CD4-positive, alpha-beta T cell treated with Interleukin-4 for 1 hour (primary cell): ENCODE measurements at places on chromosomes 16 and 17.

- no peak for DNase-seq
These were observed 54.1 kb downstream of the VAC14 start for GRCh38 chr16:70746708-70747424.

DNA sequence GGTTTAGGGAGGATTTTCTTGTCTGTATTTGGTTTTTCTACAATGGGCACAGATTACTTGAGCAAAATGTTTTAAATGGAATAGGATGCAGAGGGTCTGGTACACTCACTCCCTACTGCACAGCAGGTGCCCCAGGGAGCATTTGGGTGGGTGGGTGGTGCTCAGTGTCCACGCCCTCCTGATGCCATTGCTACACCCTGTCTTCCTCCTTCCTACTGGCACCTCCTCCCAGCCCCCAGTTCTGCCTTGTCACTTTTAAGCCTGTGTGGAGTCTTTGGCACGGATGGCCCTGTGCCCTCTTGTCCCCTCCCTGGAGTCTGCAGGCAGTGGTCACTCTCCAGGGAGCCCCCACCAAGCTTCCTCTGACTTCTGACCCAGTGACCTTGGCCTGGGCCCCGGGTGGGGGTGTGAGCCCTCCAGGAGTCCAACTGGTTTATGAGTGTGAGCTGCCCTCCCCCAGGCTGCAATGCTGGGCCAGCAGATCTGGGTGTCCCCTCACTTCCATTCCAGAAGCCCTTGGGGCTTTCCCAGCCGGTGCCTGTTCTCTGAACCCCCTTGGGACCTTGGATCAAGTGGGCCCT, 15.5 kb downstream of the LLGL2 start:
- no peak for DNase-seq

GRCh38 chr17:51155416-51155815, 2.1 kb downstream of the NME1 start:
- DNase-seq: no peak

DNA sequence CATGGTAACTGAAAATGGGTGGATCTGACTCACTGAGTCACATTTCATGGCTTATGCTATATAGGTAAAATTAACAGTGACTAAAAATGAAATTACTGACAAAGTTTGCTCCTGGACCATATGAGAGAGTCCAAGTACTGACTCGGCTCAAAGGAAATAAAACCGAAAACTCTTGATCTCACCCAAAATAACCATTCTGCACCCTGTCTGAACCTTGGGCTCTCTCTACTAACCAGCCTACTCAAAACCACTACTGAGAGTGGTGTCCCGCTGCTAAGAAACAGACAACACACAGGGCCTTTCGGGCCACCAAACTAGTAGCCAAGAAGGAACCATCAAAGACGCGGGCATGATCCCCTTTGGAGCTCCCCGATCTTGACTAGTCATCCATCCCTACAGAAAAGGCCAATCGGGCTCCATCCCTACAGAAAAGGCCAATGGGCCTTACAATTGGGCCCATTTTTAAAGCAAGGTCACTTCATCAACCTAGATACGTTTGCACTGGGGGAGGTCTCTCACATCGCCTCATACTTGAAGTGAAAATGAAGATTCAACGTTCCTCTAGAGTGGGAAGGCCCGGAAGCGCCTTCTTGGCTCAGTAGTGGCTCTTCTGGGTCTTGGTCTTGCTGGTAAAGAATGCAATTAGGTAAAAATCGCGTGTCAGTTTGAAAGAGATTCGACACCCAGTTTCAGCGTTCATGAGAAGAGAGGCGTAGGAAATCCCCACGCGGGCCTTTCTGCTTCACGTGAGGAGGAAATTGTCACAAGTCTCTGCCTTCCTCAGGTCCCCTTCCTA, 720 bp upstream of the ZPBP2 start:
- DNase-seq: peak; percentile 75

DNA sequence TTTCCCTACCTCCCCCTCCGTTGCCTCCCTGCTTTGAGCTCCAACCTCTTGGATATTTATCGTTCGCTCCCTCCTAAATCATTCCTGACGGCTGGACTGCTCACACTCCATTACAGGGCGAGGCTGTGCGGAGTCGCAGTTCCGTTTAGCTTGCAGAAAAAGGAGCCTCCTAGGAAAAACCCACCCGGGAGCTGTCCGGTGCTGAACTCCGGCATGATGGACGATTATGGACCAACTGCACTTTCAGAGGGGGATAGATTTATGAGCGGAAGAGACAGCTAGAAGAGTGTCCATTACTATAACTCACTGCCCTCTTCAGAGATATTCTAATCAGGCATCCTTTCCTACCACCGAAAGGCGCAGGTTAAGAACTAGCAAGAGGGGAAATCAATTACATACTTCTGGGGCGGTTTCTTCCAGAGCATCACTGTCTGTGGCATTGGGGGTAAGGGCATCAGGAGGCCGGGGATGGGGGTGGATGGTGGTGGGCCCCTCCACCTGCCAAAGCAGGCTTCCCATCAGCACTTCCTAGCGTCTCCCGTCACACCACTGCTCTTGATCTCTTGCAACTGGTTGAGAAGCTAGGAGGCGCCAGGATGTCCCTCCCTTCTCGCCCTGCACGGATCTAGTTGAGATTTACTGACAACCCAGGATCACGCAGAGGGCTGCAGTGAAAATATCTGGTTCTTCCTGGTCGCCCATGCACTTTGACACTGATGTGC, 251.2 kb downstream of the ENGASE start:
- no peak for DNase-seq

DNA sequence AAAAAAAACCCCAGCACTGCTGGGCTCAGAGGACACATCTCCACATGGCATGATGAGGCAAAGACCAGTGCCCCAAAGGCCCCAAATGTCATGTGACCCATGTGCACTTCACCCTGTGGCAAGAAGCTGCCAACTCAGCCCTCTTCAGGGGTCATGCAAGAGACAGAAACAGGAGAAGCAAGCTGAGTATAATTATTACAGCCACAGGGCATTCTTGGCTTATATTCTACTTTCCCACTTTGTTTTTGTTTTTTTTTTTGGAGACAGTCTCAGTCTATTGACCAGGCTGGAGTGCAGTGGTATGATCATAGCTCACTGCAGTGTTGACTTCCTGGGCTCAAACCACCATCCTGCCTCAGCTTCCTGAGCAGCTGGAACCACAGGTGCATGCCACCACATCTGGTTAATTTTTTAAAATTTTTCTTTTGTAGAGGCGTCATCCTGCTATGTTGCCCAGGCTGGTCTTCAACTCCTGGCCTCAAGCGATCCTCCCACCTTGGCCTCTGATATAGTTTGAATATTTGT, 32.7 kb upstream of the LITAF start:
- peak; percentile 57 for DNase-seq

- DNase-seq: no peak
These were observed 2.7 kb upstream of the ZNF469 start for GRCh38 chr16:88380099-88380498.

GRCh38 chr17:81702934-81703746, at the start of gene MRPL12:
Gene MRPL12 (plus strand): TSS chr17:81703367. CDS start chr17:81703502, 135 bp downstream.
- DNase-seq: peak; percentile 90

DNA sequence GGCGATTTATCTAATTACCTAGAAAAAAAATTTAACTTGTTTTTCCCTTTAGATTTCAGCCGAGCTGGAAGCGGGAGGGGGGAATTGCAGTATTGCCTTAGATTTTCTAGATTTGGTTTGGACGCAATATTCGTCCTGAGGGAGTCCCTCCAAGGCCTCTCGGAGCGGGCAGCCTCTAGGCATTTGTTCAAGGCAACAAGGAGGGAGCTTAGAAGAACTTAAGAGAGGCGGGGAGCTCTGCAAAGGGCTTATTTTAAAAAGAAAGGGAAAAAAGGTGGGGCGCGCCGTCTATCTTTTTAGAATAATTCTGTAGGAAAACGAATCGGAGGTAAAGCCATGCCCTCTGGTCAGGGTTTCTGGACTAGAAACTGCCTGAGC, 407 bp upstream of the TMEM94 start:
- no peak for DNase-seq

- DNase-seq: no peak
These were observed 9.2 kb downstream of the FAM20A start for GRCh38 chr17:68592009-68592408.

DNA sequence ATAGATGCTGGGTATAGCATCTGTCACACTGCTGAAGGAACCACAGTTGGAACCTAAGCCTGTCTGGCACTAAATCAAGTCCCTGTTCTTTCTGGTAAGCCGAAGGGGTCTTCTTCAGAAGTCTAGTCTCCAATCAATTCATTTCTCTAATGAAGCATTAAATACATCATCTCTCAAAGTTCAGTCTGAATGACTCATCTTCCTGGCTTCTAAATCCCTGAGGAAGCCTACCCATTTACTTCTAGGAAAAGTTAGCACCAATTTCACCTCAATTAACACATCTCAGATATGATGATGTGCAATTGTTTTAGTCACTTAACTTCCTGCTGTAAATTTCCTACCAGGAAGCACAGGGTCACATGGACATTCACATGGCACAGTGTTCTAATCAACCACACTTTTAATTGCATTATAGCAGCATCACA, 49.9 kb downstream of the TEX14 start:
- DNase-seq: no peak

- peak; percentile 89 for DNase-seq
These were observed 570 bp upstream of the CFDP1 start for GRCh38 chr16:75433732-75434413.

GRCh38 chr16:3610698-3611145, 684 bp downstream of the SLX4 start:
- no peak for DNase-seq

DNA sequence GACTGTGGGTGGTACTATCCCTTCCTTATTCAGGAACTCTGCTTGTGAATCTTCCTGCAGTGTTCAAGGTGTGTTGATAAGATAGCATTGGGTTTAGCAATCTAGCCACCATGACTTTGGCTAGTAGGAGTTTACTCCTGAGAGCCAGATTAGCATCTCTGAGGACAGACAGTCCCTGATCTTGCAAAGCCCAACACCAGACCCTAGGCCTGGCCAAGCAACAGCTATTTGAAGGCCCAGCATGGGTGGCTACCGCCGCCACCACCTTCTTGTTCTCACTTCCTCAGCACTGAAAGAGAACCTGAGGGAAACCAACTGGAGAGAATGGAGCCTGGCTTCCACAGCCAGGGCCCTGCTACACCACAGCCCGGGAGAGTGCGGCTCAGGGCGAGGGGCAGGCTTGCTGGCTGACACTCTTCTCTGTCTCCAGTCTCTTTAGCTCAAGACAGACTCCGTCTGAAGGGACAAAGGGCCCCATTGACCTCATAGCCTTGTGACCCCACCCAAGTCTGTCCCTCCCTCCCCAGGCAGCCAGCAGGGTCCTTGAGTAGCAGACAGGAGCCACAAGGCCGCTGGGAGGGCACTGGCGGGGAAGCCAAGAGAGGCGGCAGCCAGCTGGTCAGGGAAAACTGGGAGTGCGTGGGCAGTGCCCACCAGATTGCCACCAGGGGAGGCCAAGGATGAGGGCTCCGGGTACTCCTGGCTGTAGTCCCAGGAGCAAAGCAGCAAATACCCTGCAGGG, 10.9 kb upstream of the ARHGAP23 start:
- no peak for DNase-seq

- peak; percentile 73 for DNase-seq
These were observed 42.2 kb upstream of the GSE1 start for GRCh38 chr16:85570735-85571562.

- no peak for DNase-seq
These were observed 7.2 kb upstream of the METTL9 start for GRCh38 chr16:21592191-21592590.

GRCh38 chr16:49776085-49776595, 79.8 kb downstream of the ZNF423 start:
- no peak for DNase-seq

DNA sequence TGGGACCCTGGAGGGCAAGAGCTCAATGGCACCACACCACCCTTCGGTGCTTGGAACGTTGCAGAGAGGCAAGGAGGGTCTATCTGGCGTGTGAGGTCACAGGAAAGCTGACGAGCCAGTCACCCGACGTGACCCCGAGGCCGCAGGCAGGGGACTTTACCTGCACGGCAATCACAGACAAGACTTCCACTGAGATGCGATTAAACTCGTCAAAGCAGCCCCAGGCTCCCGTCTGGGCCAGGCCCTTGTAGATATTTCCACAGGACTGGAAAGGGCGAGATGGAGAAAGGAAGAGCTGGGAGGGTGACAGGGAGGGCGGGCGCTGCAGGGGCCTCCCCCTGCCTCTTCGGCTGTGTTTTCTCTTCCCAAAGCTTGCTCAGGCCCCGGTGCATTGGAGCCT, 78.3 kb downstream of the DNAH17 start:
- no peak for DNase-seq

DNA sequence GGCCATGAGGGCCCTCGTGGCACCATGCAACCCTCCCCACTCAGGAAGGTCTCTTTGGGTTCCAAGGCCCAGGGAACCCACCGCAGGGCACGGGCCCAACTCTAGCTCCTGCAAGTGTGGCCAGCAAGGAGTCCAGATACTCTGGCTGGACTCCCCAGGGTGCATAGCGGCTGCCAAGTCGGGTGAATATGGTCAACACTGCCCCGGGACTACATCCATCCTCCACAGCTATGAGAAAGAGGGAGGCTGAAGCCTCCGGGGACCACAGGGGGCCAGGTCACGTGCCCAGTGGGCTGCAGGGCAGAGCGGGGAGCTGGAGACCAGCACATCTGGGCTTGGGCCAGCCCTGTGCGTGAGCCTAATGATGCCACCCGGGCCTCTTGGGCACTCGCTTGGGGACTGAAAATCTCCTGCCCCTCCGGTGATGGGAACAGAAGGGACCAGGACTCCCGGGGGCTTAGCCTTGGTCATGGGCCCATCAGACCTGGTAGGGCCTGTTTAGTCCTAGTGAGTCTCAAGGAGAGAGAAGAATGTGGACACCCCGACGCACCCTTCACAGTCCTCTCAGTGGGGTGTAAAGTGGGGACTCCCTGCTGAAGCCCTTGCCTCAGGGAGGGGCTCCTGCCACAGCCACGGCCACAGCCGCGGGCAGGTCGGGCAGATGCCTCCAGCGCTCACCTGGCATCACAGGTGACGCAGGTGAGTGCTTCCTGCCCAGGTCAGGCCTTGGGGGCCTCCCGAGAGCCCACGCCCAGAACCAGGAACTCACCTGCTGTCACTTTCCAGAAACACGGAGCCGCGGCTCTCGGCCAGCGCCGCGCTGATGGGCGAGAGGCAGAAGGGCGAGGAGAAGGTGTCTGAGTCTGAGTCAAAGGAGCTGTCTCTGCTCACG, 26.0 kb downstream of the TBC1D16 start:
- no peak for DNase-seq

DNA sequence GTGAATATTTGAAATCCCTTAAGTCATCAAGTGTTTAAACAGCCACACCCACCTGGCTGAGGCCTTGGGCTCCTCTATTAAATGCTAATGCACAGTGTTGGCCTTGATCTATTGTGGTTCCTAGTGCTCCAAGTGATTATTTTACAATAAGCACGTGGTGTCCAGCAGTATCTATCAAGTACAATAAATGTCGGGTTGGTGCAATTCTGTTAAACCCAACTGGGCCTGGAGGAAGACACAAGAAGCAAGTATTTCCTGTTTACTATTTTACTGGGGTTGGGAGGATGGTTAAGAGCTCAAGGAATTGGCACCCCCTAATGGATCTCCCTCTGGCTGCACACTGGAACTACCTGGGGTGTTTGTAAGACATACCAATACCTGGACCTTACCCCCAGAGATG, 72.1 kb upstream of the HNF1B start:
- no peak for DNase-seq

GRCh38 chr16:8943966-8944759, 19.5 kb downstream of the USP7 start:
- no peak for DNase-seq
